ENCODE measurements at places on chromosomes 11 and 22.

DNA sequence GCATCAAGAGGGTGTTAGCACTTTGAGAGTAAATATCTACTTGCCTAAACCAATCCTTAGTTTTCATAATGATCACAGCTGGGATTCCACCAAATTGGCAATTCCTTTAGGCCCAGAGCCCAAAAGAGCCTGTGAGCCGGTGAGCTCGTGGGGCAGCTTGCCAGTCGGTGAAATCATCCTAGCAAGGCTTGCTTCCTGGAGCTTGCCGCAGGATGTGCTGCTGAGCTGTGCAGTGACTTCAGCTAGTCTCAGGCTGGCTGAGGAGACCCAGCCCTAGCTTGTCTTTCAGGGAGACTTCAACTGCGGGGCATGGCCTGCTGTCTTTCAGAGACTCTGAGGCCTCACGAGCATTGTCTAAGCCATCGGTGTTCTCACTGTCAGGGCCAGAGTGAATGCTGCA lies 73.6 kb upstream of the SUSD2 start:
- peak; percentile 84 for DNase-seq

GRCh38 chr11:67458266-67458665 lies 3.1 kb downstream of the CABP4 start:
- no peak for DNase-seq

- DNase-seq: no peak
These were observed 92.1 kb upstream of the MTMR2 start for GRCh38 chr11:96015906-96016565.

- DNase-seq: no peak
These were observed 23.7 kb upstream of the FGF3 start for GRCh38 chr11:69842746-69843528.

DNA sequence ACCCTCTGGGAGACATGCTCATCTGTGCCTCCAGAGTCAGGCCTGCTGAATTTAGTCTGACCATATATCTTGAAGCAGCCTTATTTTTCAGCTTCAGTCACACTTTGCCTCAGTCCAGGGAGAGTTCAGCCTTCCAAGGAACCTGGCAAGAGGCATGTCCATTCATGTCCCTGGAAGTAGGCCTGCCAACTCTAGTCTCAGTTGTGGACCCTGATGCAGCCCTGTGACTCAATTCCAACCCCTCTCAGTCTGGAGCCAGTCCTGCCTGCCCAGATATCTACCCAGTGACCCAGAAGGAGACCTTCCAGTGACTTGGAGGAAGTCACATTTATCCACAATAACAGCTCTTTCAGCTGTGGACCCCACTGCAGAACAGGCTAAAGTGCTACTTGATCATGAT lies 566.6 kb downstream of the TMEM135 start:
- DNase-seq: no peak

DNA sequence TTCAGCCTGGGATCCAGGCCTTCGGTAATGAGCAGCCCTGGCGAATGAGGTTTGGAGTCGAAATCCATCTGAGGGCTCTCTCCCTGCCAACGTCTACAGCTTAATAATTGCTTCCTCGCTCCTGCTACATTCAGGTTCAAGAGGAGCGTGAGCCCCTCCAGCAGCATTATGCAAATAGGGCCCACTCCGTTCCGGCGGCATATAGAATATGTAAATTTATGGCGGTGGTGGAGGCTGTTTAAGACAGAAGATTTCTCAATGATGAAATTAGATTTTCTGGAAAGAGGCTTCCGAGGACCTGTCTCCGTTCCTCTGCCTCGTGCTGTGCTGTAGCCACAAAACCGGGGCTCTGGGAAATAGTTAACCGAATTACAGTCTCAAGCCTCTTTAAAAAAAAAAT lies 402.8 kb downstream of the MIAT start:
- no peak for DNase-seq

GRCh38 chr11:65767406-65767805 lies 13.4 kb downstream of the AP5B1 start:
- no peak for DNase-seq

- DNase-seq: no peak
These were observed 6.6 kb downstream of the F2 start for GRCh38 chr11:46725338-46726205.

- DNase-seq: peak; percentile 41
These were observed 17.6 kb upstream of the LIN7C start for GRCh38 chr11:27524155-27524554.

GRCh38 chr11:11786771-11787170 lies 55.0 kb upstream of the USP47 start:
- DNase-seq: peak; percentile 25

DNA sequence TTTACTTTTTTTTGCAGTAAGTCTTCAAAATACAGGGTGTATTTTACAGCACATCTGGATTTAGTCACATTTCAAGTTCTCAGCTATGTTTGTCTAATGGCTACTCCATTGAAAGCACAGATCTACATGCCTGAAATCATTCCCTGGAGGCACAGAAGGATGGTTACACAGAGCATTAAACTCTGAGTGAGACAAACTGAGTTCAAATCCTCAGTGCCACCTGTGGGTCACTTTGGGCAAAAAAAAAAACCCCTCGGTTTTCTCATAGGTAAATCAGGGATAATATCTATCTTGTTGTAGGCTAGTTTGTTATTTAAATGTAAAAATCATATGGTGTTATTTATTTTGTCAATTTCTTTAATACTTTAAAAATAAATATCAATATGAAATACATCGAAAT lies 7.7 kb downstream of the ANKRD49 start:
- DNase-seq: no peak

DNA sequence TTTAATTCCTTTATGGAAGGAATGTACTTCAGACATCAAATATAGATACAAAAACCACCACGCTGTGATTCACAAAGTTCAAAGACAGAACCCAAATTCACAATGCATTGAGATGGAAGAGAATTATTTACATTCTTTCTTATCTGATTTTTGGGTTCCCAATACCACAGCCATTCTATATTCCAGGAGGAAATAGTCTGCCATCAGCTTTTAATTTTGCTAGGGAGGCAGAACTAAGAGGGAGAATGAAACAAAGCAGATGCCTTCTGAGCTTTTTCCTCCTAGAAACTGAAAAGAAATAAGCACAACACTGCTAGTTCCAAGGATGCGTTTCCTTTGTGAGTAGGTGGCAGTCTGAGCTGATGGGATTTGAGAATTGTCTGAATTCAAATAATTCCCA lies 283.0 kb upstream of the NARS2 start:
- peak; percentile 77 for DNase-seq

- DNase-seq: no peak
These were observed 22.4 kb downstream of the KIRREL3 start for GRCh38 chr11:126978165-126978564.

- DNase-seq: no peak
These were observed 13.1 kb downstream of the MPPED1 start for GRCh38 chr22:43424666-43425630.

- no peak for DNase-seq
These were observed 20.5 kb upstream of the RAG2 start for GRCh38 chr11:36618363-36619047.

DNA sequence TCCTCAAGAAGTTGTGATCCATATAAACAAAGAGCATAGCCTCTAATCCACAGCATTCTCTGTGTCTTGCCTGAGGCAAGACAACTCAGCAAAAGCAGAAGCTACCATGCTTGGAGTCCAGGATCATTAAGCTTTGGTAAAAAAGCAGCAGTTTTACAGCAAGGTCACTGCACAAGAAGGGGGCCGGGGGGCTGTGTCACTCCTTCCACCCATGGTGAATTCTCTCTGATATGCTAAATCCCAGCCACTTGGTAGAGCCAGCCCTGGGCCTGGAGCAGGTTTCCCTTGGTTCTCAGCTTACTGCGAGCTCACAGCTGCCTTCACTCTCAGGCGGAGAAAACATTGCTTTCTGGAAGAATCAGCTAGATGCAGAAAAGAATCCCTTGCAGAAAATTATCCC lies 144.7 kb downstream of the TENM4 start:
- no peak for DNase-seq

GRCh38 chr11:126140201-126140925 lies 71.1 kb downstream of the RPUSD4 start:
- no peak for DNase-seq

DNA sequence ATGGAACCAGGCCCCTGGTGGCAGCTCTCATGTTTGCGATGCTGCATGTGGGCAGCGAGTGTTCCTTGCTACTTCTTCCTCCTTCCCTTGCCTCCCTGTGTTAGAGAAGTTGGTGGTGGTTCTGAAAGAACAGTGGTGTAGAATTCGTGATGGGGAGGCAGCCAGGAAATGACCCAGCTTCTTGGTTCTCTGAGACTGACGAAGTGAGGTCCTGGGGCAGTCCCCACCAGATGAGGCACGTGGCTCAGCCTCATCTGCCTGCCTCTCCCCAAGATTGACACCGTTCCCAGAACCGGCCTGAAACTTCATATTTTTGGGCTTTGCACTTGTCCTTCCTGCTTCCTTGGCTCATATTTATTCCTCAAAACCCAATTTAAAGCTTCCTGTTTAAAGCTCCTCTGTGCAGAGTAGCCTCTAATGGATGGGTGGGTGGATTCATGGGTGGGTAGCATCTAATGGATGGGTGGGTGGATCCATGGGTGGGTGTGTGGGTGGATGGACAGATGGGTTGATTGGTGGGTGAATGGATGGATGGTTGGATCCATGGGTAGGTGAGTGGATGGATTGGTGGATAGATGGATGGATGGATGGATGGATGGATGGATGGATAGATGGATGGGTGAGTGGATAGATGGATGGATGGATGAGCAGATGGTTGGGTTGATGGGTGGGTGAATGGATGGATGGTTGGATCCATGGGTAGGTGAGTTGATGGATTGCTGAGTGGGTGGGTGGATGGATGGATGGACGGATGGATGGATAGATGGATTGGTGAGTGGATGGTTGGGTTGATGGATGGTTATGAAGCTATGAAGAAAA lies 77.3 kb upstream of the ATXN10 start:
- DNase-seq: no peak

- peak; percentile 61 for DNase-seq
These were observed at the start of gene RAB38 for GRCh38 chr11:88174709-88175568. Gene RAB38, minus strand, starts transcription at chr11:88175443. Its CDS starts 59 bp downstream, at chr11:88175384.
